Sciatic nerve (tissue), 2 donors: ENCODE measurements at places on chromosomes 7 and 10. TPM values are rescaled to one million over a fixed set of nuclear protein-coding genes. Genes with fewer than 3 reads are reported as not detected.

GRCh38 chr7:84949501-84949900 lies 237.4 kb downstream of the SEMA3D start:
- DNase-seq, result no peak

GRCh38 chr7:150806454-150806853 lies 5.9 kb downstream of the TMEM176A start:
- no peak for DNase-seq

DYNC1I1 gene
- 4.3 TPM for total RNA-seq

DNA sequence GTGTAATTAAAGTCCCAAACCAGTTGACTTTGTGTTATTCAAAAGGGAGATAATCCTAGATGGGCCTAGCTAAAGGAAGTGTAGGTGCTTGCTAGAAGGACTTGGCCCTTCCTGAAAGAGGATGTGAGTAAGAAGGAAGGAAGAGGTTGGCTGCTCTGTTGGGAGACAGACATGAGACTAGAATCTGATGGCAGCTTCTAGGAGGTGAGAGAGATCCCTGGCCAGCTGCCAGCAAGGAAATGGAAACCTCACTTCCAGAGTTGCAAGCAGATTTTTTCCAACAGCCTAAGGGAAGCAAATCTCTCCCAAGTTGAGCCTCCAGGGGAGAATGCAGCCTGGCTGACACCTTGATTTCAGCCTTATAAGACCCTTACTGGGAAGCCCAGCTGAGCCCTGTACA lies 368.4 kb upstream of the ZMIZ1 start:
- no peak for DNase-seq

CYP2W1 gene
- total RNA-seq, result 1.6 TPM
